ENCODE measurements at places on chromosomes 13 and 19.

- no peak for DNase-seq
Measured at GRCh38 chr13:40084934-40085333, 429.5 kb downstream of the COG6 start.

DNA sequence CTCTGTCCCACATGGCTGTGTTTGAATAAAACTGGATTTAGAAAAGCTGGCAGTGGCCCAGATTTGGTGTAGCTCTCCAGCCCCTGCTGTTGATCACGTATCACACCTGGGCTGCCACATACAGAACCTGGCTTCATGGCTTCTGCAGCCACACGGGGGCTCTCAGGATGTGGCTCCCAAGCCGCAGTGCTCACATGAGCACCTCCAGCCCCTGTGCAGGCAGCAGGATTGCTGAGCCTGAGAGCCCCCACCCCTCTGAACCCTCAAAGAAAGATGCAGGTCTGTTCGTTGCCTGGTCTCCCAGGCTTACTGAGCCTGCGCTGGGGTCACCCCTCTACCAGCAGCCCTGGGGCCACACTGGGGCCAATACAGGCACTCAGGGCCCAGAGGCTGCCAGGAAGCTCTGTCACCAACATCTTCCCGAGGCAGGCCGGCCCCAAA, 2.7 kb downstream of the PLEKHF1 start:
- DNase-seq = no peak

GRCh38 chr19:4441994-4442818, 15.4 kb downstream of the UBXN6 start:
- DNase-seq = no peak

- DNase-seq = no peak
Measured at GRCh38 chr13:89496478-89496877, 1825.3 kb downstream of the SLITRK5 start.

DNA sequence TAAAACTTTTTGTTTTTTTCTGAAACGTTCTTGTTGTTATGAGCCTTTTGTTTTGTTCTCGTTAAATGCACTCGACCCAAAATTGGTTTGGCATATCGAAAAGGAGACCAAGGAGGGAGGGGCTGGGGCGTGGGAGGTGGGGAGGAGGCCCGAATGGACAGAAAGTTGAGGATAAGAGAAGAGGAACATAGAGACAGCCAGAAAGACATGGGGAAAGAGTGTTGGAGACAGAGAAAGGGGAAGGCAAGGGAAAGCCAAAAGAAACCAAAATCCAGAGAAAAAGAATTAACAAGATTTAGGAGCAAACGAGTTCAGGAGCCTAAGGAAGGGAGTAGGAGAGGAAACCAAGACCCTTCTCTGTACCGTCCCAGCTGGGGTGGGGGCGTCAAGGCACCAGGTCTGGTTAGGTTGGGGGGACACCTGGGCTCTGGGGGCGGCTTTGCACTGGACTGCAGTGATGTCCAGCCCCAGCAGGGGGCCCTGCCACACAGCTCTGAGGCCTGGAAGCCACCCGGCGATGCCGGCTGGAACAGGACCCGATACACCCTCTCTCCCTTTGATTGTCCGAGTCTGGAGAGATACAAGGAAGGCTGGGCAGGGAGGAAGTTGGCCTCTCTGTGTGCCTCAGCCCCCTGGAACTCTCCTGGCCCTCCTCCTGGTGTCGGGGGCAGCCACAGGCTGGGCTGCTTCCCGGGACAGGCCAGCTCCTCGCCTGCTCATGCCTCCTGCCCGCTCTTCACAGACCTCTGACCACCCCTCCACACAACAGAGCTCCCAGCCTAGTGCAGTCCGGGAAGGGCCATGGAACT, 11.6 kb upstream of the ASF1B start:
- peak; percentile 32 for DNase-seq

DNA sequence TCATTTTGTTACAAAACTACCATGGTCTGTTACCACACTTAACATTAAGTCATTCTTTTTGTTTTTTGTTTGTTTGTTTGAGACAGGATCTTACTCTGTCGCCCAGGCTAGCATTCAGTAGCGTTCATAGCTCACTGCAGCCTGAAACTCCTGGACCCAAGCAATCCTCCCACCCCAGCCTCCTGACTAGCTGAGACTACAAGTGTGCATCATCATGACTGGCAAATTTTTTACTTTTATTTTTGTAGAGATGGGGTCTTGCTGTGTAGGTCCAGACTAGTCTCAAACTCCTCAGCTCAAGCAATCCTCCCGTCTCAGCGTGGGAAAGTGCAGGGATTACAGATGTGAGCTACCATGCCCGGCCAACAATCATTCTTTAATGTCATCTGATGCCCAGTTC, 3.3 kb downstream of the ALDH16A1 start:
- DNase-seq = no peak

GRCh38 chr19:1027650-1028061, 1.2 kb downstream of the CNN2 start:
- no peak for DNase-seq

GRCh38 chr13:30991922-30992321, 59.5 kb downstream of the TEX26 start:
- no peak for DNase-seq

DNA sequence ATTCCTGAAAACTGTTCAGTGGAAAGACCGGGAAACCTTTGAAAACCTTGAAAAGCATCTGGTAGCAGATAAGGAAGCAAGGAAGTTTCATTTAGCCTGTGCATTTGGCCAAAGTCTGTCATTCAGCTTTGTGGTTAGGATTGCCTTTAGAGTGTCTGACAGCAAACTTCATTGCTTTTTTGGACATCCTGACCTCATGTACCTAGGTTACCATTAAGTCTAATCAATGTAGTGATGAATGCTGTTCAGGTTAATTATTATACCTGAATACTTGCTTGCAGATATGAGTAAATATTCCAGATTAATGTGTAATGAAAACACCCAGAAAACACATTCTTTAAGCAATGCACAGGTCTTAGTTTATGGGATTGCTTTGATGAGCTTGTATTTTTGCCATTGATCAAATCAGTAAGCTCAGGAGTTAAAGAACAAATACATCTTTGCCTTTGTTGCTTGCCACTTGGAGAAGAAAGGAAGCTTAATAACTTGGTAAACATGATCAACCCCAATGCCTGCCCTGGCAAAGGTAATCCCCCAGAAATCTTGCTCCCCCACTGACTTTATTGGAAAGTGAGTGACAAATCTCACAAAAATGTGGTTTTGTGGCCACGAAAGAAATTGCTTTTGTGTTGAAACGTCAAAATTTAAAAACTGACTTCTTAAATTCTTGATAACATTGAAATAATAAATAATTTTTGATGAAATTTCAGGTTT, 87.4 kb downstream of the SLC15A1 start:
- no peak for DNase-seq

DNA sequence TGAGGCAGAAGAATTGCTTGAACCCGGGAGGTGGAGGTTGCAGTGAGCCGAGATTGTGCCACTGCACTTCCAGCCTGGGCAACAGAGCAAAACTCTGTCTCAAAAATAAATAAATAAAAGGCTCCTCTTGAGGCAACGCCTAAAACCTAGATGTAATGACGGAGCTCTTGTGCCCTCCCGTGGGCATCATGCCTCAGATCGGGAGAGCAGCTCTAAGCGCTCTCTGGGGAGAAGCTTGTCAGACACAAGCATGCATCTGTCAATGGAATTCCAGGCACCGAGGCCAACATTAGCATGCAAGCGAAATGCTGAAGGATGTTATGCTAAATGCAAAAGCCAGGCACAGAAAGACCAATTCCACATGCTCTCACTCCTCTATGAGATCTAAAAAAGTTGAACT, 45.6 kb upstream of the MRI1 start:
- peak; percentile 42 for DNase-seq

- no peak for DNase-seq
Measured at GRCh38 chr13:62781866-62782265, 1366.2 kb upstream of the PCDH20 start.

- no peak for DNase-seq
Measured at GRCh38 chr13:32878163-32878562, 138.1 kb upstream of the KL start.

DNA sequence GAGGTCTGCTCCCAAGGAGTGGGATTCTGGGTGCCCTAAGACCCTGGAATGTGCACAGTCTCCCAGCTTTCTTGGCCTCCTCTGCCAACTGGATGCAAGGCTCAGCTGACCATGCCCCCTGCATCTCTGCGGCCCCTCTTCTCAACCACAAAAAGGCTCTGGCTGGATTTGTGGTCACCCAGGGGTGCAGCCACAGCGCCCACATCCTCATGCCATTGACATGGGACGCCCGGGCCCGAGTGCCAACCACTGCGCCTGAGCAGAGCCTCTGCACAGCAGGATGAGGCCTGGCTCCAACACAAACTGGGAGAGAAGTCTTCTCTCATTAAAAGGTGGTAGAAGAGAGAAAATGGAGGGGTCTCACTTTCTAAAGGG, 103.5 kb downstream of the FOXO1 start:
- no peak for DNase-seq
